Stimulated activated CD4-positive, alpha-beta T cell treated with anti-CD3 and anti-CD28 coated beads, Interleukin-12 subunit alpha, Interleukin-12 subunit beta, amount 100 ng/mL, for 24 hours (primary cell): ENCODE measurements at places on chromosomes 7 and 10.

DNA sequence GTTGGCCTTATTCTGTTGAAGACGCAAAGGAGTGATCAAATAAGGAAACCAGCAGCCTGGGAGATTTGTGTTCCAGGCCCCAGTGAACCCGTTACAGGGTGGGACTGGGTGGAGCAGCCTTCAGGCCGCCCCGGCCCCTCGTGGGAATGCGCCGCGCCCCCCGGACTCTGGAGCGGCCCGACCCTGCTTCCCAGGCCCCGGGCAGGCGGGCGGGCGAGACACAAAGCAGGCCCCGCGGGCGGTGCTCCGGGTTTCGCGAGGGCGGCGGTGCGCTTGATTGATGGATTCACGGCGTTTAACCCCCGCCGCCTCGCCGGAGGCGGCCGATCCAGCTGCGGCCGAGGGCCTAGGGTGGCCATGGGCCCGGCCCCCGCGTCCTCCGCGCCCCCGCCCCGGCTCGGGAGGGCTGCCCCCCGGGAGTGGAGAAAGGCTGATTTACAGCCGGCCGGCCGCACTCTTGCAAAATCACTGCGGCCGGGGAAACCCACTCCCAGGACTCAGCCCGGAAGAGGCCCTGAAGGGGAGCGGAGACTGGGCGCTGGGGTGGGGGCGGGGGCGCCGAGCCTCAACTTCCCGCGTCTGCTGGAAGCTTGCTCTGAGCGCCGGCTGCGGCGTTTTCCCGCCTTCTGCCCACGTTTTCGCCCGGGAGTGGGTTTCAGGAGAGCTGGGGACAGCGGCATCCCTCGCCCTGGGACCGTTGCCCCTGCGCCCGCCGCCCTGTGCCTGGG is 299.6 kb upstream of the NFE2L3 start:
- no peak for DNase-seq

DNA sequence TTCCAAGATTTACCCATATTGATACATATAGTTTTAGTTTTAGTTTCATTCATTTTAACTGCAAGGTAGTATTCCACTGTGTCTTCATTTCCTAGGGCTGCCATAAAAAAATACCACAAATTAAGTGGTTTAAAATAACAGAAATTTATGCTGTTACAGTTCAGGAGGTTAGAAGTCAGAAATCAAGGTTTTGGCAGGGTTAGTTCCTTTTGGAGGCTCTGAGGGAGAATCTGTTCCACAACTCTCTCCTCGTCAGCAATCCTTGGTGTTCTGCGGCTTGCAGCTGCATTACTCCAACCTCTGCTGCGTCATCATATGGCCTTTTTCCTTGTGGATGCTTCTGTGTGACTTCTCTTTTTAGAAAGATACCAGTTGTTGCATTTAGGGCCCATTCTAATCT is 176.2 kb downstream of the DNAJC1 start:
- no peak for DNase-seq

DNA sequence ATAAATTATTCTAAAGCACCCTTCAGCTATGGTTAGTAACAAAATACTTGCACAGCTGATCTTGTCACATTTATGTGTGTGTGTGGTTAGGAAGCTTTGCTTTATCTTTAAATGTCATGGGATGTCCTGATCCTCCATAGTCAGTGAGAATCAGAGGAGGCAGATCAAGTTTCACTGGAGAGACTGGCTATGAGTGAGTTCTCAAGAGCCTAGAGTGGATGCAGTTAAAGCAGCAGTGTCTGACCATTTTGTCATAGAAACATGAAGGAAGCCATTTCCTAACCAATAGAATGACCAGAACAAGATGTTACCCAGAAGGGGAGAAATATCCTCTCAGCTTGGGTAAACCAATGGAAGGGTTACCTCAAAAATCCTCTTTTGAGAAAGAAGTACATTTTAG is 207.2 kb upstream of the DKK1 start:
- DNase-seq: no peak

- no peak for DNase-seq
These were observed 80.7 kb upstream of the EMX2 start for GRCh38 chr10:117461766-117462423.

GRCh38 chr10:69130251-69130650 is 6.3 kb downstream of the VPS26A start:
- DNase-seq: no peak

- no peak for DNase-seq
These were observed 5.5 kb upstream of the LAMB4 start for GRCh38 chr7:108135446-108136190.

- no peak for DNase-seq
These were observed 133.7 kb upstream of the GJD4 start for GRCh38 chr10:35471435-35471834.

- DNase-seq: no peak
These were observed 55.7 kb downstream of the GSDME start for GRCh38 chr7:24701261-24702235.

GRCh38 chr10:130404476-130405055 is 268.4 kb downstream of the GLRX3 start:
- no peak for DNase-seq

DNA sequence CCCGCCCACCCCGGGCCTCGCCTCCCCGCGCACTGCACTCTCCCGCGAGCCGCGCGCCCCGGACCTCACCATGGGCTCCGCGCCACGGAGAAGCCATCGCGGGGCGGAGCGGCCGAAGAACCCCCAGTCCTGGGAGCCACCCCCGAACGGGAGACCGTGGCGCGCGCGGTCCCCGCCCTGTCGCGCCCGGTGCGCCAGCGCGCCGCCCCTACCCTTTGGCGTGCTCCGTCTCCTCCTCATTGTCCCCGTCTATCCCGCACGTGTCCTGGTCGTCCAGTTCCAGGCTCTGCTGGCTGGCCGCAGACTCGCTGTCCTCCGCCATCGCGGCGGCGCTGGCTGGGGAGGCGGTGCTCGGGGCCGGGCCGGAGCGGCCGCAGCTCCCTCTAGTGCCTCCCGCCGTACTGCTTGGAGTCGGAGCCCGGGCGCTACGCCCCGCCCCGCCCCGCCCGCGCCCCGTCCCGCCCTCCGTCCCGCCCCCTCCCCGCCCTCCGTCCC is at the start of gene NMT2:
TSS of gene NMT2 (minus strand) at position 403 of the 495 bp plus-strand sequence. CDS start at position 322, 81 bp downstream.
- no peak for DNase-seq

DNA sequence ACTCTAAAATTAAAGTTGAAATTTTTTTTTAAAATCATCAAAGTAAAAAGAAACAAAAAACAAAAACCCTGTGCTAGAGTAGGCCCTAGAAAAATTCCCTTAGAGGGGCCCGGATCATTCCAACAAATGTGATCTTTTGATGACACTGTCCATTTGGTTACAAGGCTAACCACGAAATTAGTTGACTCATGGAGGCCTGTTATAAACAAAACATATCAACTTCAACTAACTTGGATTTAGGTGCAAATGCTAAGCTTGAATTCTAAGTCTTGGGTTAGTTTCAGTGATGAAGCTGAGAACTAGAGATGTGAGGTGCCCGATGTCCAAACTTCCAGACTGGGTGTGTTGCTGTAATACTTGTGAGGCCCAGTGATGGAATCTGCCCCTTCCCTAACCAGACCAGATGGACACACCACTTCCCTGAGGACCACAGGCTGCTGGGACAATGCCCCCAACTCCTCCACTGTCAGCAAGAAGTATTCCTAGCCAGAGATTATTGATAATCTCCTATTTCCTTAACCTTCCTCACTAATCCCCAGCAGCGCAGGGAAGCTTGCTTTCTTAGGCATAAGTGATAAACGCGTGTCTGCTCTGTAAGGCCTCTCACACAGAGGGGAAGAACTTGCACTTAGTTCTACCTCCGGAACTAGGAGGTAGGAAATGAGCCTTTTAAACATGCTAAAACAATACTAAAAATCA is 108.7 kb downstream of the RAPGEF5 start:
- no peak for DNase-seq

DNA sequence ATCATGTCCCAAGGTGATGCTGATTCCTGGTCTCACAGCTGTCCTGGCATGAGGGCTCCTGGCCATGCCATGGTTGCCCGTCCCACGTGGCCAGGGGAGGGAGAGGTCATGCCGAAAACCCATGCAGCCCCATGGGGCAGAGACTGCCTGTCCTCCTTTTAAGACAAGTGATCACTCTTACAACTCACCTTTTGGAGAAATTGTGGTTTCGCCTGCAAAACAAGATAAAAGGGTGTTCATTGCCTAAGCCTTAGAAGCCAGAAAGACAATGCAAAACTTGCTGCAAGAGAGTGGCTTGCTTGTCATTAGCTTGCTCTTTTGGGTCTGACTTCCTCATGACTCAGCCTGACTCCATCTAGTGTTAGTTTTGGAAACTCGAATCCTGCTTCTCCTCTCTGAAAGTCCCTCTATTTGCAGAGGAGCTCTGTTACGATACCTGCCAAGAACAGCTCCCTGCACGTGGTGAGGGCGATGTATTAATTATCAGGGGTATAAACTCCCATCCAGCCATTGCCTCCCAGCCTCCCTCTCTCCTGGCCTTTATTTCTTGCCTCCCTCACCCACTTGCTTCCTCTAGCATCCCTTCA is 26.7 kb downstream of the TMEM273 start:
- DNase-seq: no peak
